ENCODE measurements at places on chromosomes 7 and 10.

DNA sequence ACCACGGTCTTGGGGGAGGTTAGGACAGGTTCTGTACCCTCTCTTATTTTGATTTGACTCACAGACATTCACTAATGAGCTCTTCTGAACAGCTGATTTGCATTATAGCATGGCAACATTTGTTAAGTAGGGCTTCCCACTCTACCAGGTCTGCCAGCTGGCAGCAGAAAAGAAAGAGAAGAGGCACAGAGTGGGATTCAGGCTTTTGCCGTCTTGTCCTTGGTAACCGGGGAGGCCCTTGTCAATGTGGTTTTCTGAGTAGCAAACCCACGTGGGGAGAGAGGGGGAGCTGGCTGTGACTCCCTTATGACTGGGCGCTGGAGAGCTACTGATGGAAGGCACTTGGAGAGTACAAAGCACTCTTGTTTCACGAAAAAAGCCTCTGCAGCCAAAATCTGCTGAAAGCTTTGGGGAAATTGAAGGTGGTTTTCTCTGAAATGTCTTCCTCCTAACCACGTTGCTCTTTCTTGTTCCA, 355.3 kb upstream of the GALNT17 start:
- DNase-seq: peak; percentile 71

DNA sequence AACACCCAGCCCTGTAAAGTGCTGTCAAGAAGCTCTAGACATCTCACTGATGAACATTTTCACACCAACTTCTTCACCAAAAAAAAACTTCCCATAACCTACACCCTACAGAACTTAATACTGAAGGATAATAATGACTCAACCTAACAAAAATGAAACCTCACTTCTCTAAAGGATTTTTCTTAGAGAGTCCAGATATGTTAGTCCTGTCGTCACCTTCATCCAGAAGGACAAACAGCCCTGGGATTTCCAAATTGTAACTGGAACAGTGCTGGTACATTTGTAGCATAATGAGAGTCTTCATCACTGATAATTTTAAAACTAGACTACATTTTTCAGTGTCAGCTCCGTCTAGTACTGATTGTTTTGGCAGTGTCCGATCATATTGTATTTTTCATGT, 528.6 kb upstream of the CELF2 start:
- DNase-seq: no peak

- DNase-seq: no peak
These were observed 41.0 kb upstream of the C10orf120 start for GRCh38 chr10:122740640-122741039.

GRCh38 chr7:29139796-29140195, 6.5 kb downstream of the CPVL start:
- no peak for DNase-seq

GRCh38 chr10:62795762-62796161, 8.8 kb upstream of the ADO start:
- no peak for DNase-seq

- DNase-seq: no peak
These were observed 70.0 kb downstream of the ARL4A start for GRCh38 chr7:12757443-12757842.

- no peak for DNase-seq
These were observed 756.7 kb downstream of the KCNMA1 start for GRCh38 chr10:76880931-76881330.

DNA sequence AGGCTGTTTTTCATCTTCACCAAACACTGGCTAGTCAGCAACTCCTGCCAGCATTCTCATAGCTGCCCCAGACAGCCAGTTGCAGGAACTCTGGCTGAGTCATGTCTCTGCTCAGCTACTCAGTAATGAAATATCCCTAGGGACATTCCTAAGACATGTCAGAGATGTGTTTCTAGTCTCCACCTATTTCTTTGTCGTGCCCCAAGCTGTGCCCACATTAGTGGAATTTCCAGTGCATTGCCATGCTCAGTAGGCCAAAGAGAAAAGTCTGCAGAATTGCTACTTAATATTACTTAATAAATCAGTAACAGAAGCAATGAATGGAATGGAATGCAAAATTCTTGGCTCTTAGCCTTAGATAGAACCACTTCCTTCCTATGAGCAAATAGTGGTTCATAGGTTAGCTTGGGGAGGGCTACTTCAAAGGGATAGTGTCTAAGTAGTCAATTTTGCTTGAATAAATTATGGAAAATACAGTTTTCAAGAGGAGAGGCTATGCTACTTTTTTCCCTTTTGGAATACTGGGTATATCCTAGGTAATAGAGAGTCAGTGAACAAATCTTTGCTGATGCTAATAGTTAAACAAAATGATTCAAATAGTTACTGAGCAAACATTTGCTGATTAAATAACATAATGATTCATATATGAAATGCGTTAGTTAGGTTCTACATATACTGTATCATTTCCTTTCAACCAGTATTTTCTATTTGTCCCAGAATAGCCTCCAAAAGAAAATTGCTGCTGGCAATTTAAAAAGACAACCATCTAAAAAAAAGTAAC, 23.6 kb upstream of the SEMA3C start:
- DNase-seq: no peak

GRCh38 chr10:122468926-122469781, 7.8 kb downstream of the HTRA1 start:
- DNase-seq: no peak

- DNase-seq: no peak
These were observed 252.6 kb downstream of the GRID1 start for GRCh38 chr10:86113983-86114382.

- no peak for DNase-seq
These were observed 162.2 kb downstream of the SH3PXD2A start for GRCh38 chr10:103692952-103693811.

- DNase-seq: no peak
These were observed 14.4 kb upstream of the KIF5B start for GRCh38 chr10:32070645-32071044.

DNA sequence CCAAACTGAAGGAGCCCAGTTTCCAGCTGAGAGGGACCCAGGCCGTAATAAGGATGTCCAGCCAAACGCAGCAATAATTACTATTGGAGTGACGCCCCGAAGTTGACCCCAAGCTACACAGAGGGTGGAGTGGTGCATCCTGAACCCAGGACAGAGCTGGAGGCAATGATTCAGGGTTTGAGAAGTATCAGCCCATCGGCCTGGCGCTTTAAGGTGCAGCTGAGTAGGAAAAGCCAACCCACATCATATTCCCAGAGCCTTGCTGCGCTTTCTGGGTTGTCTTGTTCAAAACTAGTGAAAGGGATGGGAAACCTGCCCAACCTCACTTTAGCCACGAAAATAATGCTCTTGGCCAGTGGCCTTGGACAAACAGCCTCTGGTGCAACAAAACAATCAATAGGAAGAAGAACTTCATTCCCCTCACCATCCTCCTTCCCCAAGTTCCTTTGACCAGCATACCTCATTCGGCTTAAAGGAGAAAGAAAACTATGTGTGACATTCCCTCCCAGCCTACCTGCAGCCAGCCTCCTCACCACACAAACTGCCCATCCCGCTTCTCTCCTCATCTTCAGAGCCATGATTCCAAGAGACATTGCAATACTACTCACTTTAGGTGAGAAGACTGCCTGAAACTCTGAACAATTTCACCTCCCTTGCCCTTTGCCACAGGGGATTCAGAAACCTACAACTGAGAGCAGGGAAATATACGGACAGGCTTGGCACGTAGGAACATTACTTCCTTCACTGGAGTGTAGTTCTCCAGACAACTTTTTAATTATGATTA, 217.2 kb upstream of the MKLN1 start:
- DNase-seq: no peak

DNA sequence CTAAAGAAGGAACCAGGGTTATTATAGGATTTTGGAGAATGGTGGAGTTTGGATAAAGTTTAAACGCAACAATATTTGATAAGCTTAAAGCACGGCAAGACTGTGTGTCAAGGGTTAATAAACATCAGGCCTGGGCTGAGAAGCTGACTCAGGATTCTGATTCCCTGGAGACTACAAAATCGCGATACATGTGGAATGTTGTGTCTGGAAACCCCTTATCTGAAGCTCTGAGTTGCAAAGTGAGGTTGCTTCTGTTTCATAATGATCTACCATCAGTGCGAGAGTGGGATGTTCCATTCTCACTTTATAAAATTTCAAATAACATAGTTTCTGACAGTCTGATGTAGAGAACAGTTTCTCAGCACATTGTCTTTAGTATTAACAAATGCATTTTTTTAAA, 7.8 kb downstream of the C1GALT1 start:
- no peak for DNase-seq

DNA sequence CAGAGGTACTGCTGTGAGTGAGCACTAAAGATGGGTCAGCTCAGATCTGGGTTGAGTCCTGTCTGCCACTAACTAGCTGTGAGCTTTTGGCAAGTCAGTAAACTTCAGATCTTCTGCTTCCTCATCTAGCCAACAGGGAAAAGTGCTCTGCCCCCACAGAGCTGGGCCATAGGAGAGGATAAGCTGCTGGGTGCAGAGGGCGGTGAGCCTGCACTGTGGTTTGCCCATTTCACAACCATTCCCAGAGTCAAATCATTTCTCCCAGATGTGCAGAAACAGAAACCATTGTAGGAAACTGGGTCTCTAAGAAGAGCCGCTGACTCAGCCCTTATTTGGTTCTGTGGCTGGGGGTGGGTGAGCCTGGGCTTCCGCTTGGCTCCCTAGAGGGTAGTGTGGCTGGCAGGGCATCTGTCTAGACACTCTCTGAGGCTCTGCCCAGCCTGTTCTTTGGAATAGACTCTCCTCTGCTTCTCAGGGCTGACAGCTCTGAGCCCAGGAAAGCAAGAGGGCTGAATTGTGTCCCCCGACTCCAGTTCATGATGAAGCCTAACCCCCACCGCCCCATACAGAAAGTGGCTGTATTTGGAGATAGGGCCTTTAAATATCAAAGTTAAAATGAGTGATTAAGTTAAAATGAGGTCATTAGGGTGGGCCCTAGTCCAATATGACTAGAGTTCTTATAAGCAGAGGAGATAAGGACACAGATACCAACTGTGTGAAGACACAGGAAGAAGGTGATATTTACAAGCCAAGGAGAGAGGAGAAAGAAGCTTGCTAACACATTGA, 29.5 kb upstream of the ARHGAP22 start:
- DNase-seq: peak; percentile 68
